ENCODE measurements at places on chromosomes 13 and 19. TPM values are rescaled to one million over a fixed set of nuclear protein-coding genes. Genes with fewer than 3 reads are reported as not detected.

RUBCNL gene
- 122 TPM for polyA plus RNA-seq

EID2B gene
- 7.2 TPM for polyA plus RNA-seq

CGB7 gene
- not detected for polyA plus RNA-seq

- H3K36me3 ChIP-seq = no peaks in the 10 kb centered on the region
- H3K27ac ChIP-seq = no peak overlapping the region
- no peak for DNase-seq
- H3K27me3 ChIP-seq = no peaks in the 10 kb centered on the region
- H3K4me3 ChIP-seq = no peak overlapping the region
Measured at GRCh38 chr13:64371045-64371444, 2859.1 kb downstream of the PCDH9 start.

DNA sequence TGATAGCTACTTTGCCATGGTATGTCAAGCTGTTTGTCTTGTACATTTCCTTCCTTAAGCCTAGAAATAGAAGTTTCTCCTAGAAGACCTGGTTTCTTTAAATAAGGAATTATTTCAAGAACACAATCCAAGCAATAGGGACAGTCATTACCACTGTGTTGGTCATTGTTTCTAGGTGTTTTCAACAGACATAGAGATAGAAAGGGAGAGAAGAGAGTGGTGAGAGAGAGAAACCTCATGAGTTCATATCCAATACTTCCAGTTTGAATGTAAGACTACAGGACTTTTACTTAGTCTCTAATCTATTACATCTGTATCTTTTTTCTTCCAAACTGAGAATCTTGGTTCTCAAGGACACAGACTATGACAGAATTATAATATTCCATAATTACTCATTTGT lies 245.9 kb upstream of the STARD13 start:
- no peaks in the 10 kb centered on the region for H3K36me3 ChIP-seq
- H3K27ac ChIP-seq = no peak overlapping the region
- H3K27me3 ChIP-seq = no peaks in the 10 kb centered on the region
- no peak overlapping the region for H3K4me3 ChIP-seq
- H3K4me1 ChIP-seq = peaks cover 2% of the 10 kb centered on the region
- DNase-seq = no peak

DNA sequence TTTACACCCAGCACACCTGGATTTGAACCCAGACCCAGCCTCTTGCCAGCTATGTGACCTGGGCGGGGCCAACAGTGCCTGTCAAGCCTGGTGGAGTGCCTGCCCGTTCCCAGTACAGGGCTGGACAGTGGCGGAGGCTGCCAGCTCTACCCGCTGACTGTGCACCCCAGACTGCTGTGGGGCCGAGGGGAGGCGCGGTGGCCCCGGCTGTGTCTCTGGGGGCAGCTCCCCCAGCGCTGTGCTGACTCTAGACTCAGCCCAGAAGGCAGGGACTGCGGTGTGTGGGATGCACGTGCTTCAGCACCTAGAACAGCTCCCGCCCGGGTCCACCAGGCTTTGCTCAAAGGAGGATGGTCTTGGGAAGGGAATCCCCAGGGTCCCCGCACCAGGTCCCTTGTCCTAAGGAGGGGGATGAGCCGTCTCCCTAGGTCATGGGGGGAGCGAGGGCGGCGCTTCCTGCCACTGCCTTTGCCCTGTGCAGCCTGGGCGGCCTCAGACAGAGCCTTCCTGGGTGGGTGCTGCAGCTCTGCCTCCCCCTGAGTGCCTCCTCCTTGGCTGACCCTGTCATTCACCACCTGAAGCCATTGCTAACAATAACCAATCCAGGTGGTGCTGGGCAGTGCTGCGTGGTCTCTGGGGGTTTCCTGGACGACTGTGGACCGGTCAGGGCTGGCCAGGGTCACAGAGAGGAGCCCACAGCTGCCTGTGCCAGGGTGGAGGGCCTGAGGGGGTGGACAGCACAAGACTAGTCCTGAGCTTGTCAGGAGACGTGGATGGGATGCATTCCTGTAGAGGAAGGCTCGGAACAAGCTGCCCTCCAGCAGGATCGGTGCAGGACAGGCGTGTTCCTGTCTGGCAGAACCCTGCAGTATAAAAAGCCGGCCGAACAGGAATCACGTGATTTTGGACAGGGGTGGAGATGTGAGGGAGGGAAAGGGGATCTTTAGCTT lies 18.6 kb downstream of the TMEM255B start:
- H3K4me3 ChIP-seq = no peak overlapping the region
- peaks cover 26% of the 10 kb centered on the region for H3K27me3 ChIP-seq
- no peak for DNase-seq
- H3K36me3 ChIP-seq = peaks cover 6% of the 10 kb centered on the region

Data from naive B cell (primary cell).